ENCODE measurements at places on chromosomes 1 and 21.

DNA sequence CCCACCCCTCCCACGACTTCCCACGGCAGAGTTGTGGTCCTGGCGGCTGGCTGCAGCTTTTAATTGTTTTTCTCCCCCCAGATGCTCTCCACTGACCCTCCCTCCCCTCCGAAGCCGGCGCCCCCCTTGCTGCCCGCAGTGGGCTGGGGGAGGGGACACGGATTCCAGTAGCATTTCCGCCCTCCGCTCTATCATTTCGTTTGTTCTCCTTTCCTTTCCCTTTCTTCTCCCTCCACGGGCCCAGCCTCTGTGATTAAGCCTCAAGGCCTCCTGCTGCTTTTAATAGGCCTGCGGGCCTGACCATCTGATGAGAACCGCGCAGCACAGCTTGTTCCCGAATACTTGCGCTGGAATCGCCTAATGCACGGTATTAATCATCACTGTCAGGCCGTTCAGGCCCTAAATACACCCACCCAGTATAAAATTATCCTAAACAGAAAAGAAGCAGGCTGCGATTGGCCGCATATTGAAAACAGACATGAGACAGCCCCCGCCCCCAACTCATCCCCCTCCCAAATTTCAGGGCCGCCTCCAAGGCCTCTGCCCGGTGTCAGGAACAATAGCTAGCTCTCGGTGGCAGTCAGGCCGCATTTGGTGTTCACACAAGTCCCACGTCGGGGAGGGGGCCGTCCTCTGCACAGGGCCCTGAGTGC is 102.0 kb upstream of the ARHGEF16 start:
- peak; percentile 7 for DNase-seq

- DNase-seq, result no peak
Observed at GRCh38 chr1:3607703-3608065, 3.6 kb downstream of the MEGF6 start.

DNA sequence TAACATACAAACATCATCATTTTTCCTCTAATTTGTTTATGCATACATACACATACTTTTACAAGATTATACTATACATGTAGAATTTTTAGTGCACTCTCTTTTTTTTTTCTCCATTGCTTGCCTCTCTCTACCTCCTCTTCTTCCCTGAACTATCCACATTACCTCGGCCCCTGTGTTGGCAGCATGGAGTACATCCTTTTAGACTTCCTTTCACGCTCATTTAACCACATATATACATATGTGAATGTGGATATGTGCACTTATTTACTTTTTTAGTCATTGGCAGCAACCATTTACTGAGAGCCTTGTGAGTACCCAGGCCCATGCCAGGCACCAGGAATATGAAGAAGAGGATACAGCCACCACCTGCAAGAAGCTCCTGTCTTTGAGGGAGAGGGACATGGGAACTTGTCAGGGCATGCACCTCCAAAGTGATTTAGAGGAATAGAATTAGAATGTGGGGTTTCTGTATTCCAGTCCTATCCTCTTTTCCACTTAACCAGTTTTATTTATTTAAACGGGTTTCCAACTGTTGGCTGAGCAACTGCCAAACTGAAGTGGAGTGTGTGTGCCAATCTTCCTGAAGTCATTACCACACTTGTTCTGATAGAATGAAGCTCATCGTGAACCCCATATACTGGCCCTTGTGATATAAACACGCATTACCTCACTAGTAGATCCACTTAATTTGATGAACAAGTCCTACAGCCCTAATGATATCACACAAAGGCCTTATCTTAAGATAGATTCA is 212.6 kb downstream of the TNR start:
- no peak for DNase-seq

DNA sequence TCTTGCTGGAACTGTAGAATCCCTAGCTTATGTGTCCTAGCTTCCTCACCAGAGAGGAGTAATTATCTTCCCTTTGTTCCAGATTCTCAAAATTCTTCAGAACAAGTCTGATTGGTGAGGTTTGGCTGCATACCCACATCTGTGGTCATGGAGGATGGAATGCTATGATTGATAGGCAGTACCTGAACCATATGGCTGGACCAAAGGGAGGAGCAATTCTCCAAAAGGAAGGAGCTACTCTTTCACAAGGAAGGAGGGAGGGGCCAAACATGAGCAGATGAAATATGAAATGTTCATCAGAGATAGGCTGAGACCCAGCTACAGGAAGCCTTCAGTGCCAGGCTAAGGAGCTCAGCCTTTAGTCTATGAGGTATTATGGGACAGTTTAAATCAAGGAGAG is 5.0 kb upstream of the RNF19B start:
- DNase-seq, result no peak

DNA sequence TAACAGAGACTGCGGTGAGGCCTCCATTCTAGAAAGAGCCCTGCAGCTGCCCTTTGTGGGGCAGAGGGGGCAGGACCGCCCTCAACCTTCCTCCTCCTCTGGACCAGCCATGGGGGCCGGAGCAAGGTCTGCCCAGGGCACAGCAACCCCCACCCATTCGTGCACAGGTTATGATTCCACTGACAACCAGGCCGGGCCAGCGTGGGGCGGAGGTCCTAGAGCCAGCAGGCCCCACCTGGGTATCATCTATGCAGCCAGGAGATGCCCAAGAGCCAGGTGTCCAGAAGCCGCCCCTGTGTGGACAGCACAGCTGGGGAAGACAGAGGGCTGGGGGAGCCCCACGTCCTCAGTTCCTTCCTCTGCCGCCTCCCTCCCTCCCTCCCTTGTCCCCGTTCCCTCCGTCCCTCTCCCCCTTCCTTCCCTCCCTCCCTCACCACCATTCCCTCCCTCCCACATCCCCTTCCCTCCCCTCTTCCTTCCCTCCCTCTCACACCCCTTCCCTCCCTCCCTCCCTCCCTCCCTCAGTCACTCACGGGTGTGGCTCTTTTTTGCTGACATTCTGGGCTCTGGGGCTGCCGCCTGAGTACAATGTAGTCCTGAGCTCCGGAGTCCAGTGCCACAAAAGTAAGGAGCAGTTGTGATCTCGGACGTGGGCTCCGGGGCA is 12.3 kb downstream of the RNF223 start:
- DNase-seq, result no peak

Measured in mesenchymal stem cell (in vitro differentiated cells and primary cell).